ENCODE measurements at places on chromosomes 2 and 18. TPM values are rescaled to one million over a fixed set of nuclear protein-coding genes. Genes with fewer than 3 reads are reported as not detected.

GRCh38 chr2:84894131-84894586 is 11.3 kb upstream of the TMSB10 start:
- no peak for DNase-seq
- peak overlapping the region; percentile 30 for H3K4me3 ChIP-seq
- no peaks in the 10 kb centered on the region for H3K36me3 ChIP-seq
- peaks cover 36% of the 10 kb centered on the region for H3K4me1 ChIP-seq
- H3K27me3 ChIP-seq: no peaks in the 10 kb centered on the region

DNA sequence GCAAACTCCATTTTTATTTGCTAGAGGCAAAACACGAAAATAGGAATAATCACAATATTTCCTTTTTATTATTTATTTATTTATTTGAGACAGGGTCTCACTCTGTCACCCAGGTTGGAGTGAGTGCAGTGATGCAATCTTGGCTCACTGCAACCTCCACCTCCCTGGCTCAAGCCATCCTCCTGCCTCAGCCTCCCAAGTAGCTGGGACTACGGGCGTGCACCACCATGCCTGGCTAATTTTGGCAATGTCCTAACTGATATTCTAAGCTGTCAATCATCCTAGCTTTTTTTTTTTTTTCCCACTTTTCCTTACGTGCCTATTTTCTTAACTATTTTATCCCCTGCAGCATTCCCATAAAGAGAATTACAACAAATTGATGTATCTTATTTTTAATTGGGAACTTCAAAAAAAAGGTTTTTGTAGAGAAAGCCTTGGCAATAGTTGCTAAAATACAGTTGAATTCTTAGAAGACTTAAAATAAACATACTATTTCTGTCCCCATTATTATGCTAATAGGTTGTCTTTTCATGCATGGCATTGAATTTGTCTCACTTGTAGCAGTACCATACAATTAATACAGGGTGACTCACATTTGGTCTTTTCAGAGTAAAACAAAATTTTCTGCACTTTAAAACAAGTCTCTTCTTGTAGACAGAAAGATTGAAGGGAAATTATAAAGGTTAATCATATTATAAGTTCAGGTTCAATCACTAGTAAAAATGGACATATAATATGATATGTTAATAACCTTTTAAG is 153.5 kb downstream of the SLC39A10 start:
- peaks cover 8% of the 10 kb centered on the region for H3K27me3 ChIP-seq
- no peak overlapping the region for H3K4me3 ChIP-seq
- no peaks in the 10 kb centered on the region for H3K36me3 ChIP-seq

- peaks cover 63% of the 10 kb centered on the region for H3K4me1 ChIP-seq
- no peak overlapping the region for H3K4me3 ChIP-seq
- H3K27me3 ChIP-seq: no peaks in the 10 kb centered on the region
- no peak for DNase-seq
These were observed 45.5 kb downstream of the MGAT5 start for GRCh38 chr2:134299334-134299733.

GRCh38 chr2:182649316-182649715 is 66.7 kb upstream of the DNAJC10 start:
- H3K4me1 ChIP-seq: no peaks in the 10 kb centered on the region
- no peak overlapping the region for H3K4me3 ChIP-seq
- no peaks in the 10 kb centered on the region for H3K36me3 ChIP-seq
- no peaks in the 10 kb centered on the region for H3K27me3 ChIP-seq

- no peaks in the 10 kb centered on the region for H3K27me3 ChIP-seq
- no peak overlapping the region for H3K27ac ChIP-seq
- no peaks in the 10 kb centered on the region for H3K36me3 ChIP-seq
- H3K4me3 ChIP-seq: no peak overlapping the region
- H3K4me1 ChIP-seq: peaks cover 36% of the 10 kb centered on the region
These were observed 95.1 kb downstream of the SPTBN1 start for GRCh38 chr2:54551123-54551756.

GRCh38 chr2:127776122-127776780 is 34.7 kb downstream of the WDR33 start:
- H3K4me3 ChIP-seq: no peak overlapping the region
- no peaks in the 10 kb centered on the region for H3K27me3 ChIP-seq

DNA sequence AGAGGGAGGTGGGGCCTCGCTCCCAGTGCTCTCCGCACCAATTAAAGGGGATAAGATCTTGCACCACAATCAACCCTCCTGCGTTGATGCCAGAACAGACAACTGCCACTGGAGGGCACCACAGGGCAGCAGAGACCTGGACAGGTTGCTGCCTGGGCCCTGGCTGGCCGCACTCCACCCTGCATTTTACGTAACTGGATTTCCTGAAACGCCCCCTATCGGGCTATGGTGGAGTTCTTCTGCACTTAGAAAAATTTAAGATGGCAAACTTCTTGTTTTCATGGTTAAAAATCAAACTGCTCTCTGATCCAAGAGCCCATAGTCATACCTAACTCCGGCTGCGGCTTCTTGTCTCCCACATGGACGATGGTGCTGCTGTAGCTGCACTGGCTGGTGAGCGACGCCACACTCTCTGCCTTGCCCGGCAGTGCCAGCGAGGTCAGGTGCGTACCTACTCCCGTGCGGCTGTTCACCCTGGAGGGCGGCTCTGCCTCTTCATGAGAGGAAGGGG is 16.8 kb upstream of the HES6 start:
- no peaks in the 10 kb centered on the region for H3K36me3 ChIP-seq
- H3K27ac ChIP-seq: no peak overlapping the region
- no peak overlapping the region for H3K4me3 ChIP-seq
- H3K27me3 ChIP-seq: no peaks in the 10 kb centered on the region
- peaks cover 3% of the 10 kb centered on the region for H3K4me1 ChIP-seq

DNA sequence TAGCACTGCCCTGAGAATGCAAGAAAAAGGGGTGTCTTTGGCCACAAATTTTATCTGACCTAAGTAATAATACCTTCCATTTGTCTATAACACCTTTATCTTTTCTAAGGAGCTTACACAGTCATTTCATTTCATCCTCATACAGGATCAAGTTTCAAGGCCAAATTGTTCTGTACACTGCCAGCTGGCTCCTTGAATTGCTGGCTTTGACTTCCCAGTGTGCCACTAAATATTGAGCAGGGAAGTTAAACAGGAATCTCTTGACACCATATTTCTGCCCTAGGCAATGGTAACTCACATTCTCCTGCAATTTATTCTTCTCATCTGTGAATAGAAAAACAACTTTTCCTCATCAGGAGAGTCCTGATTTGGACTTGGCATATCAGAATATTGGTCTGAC is 195.1 kb upstream of the LRP1B start:
- no peak overlapping the region for H3K4me3 ChIP-seq
- no peak overlapping the region for H3K27ac ChIP-seq
- H3K36me3 ChIP-seq: no peaks in the 10 kb centered on the region
- H3K4me1 ChIP-seq: no peaks in the 10 kb centered on the region
- H3K27me3 ChIP-seq: no peaks in the 10 kb centered on the region

DNA sequence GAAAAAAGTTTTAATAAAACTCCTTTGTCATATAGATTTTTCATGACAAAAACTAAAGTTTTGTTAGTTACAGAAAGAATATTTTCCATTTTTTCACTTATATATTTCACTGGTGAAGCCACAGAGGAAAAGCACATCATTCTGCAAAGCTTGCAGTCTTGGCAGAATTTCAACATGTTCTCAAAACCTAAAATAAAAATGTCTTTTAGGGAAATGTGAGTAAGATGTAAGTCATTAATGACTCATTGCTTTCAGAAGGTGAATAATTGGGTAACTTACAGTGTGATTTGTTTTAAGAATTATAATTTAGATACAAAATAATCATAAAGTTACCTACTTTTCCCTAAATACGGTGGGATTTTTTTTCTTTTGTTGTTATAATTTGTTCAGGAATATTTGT is 43.4 kb upstream of the TNFRSF11A start:
- no peak overlapping the region for H3K27ac ChIP-seq
- H3K27me3 ChIP-seq: no peaks in the 10 kb centered on the region
- no peak for DNase-seq
- no peaks in the 10 kb centered on the region for H3K4me1 ChIP-seq
- no peak overlapping the region for H3K4me3 ChIP-seq
- peaks cover 13% of the 10 kb centered on the region for H3K36me3 ChIP-seq

GRCh38 chr2:23564615-23564960 is 179.6 kb downstream of the KLHL29 start:
- H3K36me3 ChIP-seq: no peaks in the 10 kb centered on the region
- no peak overlapping the region for H3K4me3 ChIP-seq
- H3K27me3 ChIP-seq: no peaks in the 10 kb centered on the region
- DNase-seq: no peak

DNA sequence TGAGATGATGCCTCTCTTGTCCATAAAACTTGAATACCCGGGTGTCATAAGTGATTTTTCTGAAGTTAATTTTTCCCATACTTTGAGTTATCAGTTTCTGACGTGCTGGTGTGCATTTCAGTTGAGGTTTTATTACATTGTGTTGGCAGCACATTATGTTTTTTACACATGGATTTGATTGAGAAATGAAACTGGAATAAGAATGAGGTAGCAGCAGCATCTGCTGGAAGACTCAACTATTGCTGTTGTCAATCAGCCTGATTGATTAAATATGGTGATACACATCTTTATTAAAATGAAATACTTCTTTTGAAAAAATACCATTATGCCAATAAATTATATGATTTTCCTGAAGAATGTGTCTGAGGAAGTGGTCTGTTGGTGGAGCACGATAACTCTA is 60.5 kb downstream of the INSIG2 start:
- no peak for DNase-seq
- H3K4me3 ChIP-seq: no peak overlapping the region
- no peaks in the 10 kb centered on the region for H3K36me3 ChIP-seq
- H3K27me3 ChIP-seq: peaks cover 50% of the 10 kb centered on the region
- no peaks in the 10 kb centered on the region for H3K4me1 ChIP-seq

Gene OTOF
- polyA plus RNA-seq: not detected

Gene RESP18
- polyA plus RNA-seq: not detected

Gene FTCDNL1
- polyA plus RNA-seq: 1.7 TPM

Measured in naive B cell (primary cell).